ENCODE measurements at places on chromosomes 2 and 18. TPM values are rescaled to one million over a fixed set of nuclear protein-coding genes. Genes with fewer than 3 reads are reported as not detected.

CTAGE1 gene
- total RNA-seq, result not detected

COL6A3 gene
- total RNA-seq, result 6.2 TPM

GRCh38 chr2:53442783-53443182 lies 324.8 kb upstream of the CHAC2 start:
- DNase-seq, result no peak

GRCh38 chr2:104768694-104769093 lies 85.2 kb upstream of the POU3F3 start:
- no peak for DNase-seq

All from left lobe of liver (tissue), 2 donors.